Renal pelvis (tissue), 12 donors: ENCODE measurements at places on chromosomes 2 and 18.

DNA sequence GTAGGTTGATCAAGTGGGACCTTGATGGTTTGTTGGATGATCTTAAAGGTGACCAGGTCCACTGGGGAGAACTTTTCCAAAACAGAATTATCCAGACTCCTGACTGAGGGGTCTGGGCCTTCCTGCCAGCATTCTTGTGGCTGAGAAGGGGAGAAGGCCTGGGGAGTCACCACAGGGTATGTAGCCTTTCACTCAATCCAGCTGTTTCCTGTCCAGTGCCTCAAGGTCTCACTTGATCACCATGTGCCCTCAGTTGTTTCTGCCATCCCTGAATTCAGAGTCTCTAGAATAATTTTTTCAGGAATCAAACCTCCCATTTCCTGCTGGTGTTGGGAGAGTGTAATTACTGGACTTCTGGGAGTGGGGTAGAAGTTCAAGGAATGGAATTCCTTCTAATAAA lies 54.4 kb upstream of the TANC1 start:
- DNase-seq, result no peak

DNA sequence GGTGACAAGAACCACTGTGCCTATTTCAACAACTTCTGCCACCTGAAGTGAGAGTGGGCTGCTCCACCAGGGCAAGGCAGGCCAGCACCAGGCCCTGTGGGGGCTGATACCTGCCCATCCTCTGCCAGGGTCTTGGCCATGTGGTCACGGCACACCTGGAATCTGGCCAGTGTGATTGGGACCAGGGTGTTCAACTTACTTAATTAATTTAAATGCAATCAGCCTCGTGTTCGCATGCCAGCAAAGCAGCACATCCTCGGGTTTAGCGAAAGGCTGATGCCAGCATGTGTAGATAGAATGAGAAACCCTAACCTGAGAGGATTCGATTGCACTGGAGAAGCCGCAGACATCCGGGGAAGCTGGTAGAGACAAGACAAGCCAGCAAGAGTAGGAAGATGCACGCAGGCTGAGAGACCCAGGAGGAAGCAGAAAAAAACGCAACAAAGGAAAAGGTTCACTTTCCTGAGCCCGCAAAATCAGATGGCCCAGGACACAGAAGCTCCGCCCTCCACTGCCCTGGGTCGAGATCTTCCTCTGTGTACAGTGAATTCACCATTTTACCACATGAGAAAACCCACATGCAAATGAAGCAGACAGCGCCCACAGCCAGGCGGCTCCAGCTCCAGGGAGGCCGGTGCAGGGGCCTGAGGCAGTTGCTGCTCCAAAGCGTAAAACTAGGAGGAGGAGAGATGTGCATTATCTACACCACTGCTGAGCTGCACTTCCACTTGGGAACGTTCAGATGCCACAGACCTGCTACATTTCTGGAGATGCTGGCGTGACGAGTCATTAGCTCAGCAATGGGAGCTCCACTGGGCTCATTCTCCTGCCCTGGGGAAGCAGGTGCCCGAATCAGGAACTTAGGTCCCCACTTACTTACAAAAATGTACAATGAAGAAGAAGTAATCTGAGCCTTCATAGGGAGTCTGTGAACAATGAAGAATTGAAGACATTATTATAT lies 92.1 kb downstream of the TMEM18 start:
- no peak for DNase-seq

DNA sequence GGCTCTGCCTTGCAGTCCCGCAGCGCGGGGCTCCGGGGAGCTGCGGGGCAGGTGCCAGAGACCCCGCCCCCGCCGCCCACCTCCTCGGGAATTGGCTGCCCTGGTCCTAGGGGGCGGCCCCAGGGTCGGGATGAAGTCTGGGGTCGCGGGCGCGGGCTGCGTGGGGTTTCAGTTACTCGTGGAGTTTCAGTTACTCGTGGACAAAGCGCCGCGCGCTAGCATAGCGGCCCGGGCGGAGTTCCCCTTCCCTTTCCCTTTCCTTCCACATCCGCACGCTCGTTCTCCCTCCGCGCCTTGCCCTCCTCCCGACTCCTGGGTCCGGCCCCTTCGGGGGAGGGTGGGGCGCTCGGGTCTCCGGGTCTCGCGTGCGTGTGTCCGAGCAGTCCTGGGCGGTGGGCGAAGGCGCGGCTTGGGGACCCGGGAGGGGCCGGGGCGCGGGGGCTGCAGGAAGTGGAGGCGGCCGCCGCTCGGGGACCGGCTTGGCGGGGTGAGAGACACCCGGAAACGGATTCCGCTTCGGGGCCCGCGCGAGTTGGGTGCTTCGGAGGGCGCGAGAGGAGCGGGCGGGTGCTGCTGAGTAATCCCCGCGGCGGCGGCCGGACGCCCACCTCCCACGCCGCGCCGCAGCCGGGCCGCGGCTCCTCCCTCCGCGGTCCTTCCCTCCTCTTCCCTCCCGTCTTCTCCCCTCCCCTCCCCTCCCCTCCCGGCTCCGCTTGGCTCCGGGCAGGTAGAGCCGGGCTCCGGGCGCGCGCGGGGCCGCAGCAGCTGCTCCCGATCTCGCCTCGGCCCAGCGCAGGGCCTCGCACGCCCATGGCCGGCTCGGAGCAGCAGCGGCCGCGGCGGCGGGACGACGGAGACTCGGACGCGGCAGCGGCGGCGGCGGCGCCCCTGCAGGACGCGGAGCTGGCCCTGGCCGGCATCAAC lies at the start of gene TTC39C:
Gene TTC39C, plus strand, starts transcription at position 693 of the 924 bp plus-strand sequence. Its CDS starts 118 bp downstream, at position 811.
- peak; percentile 58 for DNase-seq

DNA sequence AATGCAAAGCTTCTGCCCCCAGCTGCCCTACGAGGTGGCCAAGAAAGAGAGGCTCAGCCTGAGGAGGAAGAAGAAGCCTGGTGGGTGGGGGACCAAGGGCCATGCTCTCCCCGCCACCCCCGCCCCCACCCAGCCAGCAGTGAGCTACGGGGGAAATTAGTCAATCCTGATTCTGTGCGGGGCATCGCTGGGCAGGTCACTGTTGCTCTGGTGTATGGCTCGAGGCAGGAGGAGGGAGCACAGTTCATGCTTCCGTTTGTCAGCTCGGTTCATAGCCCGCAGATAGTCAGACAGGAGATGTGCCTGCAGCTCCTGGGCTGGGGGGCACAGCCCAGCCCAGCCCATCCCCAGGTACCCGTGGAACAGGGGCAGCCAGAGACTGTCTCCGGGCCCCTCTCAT lies 17.1 kb downstream of the RAMP1 start:
- no peak for DNase-seq

- DNase-seq, result no peak
Observed at GRCh38 chr2:132804051-132804450, 134.0 kb upstream of the LYPD1 start.

- no peak for DNase-seq
Observed at GRCh38 chr18:36467614-36468013, 170.1 kb downstream of the FHOD3 start.

DNA sequence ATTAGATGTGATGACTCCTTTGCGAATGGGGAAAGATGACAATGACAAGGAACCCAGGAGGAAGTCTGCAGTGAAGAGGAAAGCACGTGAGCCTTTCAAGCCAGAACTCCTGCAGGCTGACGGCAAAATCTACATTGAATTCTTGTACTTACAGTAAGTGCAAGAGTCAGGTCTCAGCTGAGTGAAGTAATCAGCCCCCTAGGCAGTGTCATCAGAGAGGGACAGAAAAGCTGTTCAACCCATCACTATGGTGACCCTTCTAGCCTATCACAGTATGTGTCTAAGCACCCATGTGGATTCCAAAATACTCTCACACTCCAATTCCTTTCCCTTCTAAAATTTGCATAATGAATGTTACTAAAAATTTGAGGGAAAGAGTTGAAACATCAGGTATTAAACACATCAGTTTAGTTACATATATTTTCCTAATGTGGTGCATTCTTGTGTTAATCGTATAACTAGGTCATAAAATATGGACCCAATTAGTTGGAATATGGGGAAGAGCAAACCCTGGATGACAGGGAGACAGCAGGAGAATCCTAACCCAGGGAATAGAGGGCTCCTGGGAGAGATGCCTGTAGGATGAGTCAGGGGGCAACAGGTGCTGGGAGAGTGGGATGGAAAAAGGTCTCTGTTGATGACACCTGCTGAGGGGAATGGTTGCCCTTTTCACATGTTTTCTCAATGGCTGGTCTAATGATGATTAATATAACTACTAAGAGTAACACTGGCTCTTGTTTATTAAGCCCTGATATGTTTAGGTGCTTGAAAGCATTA lies 39.5 kb downstream of the VWC2L start:
- DNase-seq, result no peak

GRCh38 chr2:55148269-55148668 lies 83.8 kb downstream of the CLHC1 start:
- DNase-seq, result no peak

DNA sequence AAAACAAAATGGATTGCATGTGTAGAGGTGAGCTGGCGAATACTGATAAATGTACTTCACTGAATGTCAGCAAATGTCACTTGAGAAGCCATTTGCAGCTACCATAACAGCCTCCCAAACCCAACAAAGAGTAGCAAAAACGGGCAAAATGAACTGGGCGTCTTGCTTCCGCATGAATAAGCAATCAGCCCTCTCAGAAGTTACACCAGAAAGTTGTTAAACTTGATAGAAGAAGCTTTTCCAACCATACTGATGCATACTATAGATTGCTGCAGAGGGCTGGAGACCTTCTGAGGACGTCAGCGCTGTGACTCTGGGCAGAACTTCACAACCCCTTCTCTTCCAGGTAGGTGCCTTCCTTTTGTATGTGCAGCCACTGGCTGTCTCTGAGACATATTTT lies 18.7 kb upstream of the SIX3 start:
- no peak for DNase-seq

- DNase-seq, result no peak
Observed at GRCh38 chr2:212465456-212465855, 73.1 kb downstream of the ERBB4 start.

DNA sequence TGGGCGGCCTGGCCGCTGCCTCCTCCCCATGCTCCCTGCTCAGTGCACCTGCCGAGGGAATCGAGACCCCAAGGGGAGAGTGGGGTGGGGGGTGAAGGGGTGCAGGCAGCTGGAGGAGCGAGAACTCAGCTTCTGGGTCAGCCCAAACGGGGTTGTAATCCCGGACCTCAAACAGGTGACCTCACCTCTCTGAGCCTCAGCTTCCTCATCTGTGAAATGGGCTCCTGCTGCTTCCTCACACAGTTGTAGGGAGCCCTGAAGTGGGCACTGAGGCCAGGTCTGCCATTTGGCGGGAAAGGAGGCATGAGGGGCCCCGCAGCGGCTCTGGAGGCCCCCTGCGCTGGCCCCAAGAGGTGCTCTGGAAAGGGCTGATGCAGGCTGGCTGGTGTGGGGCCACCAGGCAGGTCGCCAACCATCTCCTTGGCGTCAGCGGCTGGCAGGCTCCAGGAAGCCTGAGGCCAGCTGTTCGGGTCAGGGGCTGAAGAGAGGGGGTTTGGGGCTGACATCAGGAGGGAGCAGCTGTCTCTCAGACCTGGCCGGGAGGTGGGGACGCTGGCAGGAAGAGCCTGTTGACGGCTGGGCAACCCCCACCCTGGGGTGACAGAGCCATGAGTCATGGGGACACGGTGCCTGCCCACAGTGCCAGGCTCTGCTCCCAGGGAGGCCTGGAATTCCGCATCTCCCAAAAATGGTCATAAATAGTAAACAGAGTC lies 4.9 kb downstream of the KLHL30 start:
- no peak for DNase-seq

GRCh38 chr2:148430101-148430500 lies 214.4 kb upstream of the EPC2 start:
- DNase-seq, result no peak

GRCh38 chr18:5303636-5304035 lies 8.1 kb upstream of the ZBTB14 start:
- DNase-seq, result no peak

- DNase-seq, result no peak
Observed at GRCh38 chr2:70496819-70497218, 56.8 kb downstream of the TGFA start.

- DNase-seq, result no peak
Observed at GRCh38 chr2:85503168-85503850, 35.7 kb upstream of the MAT2A start.

- no peak for DNase-seq
Observed at GRCh38 chr2:21234464-21235120, 110.8 kb downstream of the TDRD15 start.

DNA sequence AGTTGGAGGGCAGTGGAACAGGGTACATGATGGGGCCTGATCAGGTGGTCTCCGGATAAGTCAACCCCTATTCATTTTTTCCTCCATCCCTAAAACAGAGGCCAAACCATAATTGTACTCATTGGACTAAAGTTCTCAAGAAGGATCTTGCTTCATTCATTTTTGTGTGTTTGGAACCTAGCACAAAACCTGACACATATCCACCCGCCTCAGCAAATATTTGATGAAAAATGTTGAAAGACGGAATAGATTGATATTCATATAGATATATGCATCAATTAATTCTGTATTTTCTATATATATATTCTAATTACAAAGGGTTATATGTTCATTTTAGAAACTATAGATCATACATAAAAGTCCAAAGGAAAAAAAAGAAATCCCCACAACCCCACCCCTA lies 21.9 kb downstream of the SLC4A1AP start:
- DNase-seq, result no peak

DNA sequence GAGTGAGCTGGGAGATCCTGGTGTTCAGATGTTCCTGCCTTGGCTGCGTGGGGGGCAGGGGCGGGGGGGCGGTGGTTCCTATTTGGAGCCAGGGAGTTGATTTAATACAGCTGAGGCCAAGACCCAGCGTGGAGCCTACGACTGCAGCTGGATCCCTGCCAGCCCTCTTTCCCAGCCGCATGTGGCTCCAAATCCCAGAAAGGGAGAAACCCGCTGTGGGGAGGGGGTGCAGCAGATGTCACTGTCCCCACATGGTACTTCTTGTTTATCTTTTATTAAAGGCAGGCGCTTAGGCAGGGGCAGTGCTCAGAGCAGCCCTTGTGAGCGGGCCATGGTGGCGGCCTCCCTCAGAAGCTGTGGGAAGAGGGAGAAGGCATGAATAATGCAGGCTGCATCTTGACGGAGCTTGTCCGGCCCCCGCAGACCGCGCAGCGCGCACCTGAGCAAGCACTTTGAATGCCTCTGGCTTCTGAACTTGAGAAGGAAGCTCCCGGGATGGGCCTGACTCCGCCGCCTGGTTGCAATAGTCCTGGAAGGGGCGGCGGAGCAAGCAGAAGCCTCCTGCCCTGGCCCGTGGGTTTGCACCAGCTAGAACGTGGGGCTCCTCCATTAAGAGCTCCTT lies 112.1 kb downstream of the GLI2 start:
- peak; percentile 67 for DNase-seq
